ENCODE measurements at places on chromosomes 11 and 22.

GRCh38 chr11:44863231-44863630 lies 87.5 kb downstream of the TP53I11 start:
- no peak for DNase-seq

DNA sequence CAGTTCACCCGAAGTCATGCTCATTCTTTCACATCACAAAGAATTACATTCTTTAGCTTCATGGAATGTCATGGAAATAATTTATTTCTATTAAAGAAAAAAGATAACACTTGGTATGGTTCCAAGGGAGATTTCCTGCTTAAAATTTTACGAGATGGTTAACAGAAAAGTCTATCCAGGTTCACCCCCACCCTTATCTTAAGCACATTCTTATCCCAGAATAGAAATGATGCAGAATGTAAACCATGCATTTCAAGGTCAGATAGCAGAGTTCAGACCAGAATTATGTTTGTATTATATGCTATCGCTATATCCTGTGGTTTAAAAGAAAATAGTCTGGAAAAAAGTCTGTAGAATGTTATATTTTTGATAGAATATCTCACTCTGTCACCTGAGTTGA lies 58.7 kb downstream of the GAS2 start:
- DNase-seq, result no peak

- DNase-seq, result no peak
Observed at GRCh38 chr11:7520981-7521487, 7.2 kb downstream of the PPFIBP2 start.

DNA sequence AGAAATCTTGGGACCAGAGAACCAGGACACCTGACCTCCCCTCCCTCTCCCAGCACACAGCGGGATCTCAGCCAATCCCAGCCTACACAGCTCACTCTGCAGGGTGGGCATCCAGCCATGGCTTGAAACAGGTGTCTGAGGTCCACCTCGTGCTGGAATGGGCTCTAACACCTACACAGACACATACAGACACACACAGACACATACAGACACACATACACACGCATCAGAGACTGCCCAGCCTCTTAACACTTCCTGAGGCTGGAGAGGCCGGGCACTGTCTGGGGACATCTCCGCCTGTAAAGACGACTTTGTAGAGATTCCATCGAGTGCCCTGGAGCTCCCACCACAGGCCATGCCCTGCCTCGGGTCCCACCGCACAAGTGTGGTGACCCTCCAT lies 36.7 kb downstream of the CAPN1 start:
- no peak for DNase-seq

DNA sequence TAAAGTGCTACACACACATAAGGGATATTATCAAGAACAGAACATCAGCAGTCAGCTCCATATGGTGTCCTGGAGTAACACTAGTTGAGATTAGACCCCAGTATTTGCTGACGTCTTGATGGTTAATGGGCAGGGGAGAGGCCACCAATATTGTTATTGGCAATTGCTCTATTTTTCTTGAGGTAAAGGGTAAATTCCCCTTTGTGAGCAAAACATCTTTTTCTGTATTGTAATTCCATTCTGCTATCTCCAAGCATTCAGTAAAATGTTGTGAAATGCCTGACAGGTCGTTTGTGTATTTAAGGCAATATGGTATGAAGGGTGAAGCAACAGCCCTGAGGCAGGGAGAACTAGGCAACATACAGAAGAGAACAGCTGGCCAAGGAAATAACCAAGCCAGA lies 21.9 kb downstream of the PC start:
- DNase-seq, result no peak

DNA sequence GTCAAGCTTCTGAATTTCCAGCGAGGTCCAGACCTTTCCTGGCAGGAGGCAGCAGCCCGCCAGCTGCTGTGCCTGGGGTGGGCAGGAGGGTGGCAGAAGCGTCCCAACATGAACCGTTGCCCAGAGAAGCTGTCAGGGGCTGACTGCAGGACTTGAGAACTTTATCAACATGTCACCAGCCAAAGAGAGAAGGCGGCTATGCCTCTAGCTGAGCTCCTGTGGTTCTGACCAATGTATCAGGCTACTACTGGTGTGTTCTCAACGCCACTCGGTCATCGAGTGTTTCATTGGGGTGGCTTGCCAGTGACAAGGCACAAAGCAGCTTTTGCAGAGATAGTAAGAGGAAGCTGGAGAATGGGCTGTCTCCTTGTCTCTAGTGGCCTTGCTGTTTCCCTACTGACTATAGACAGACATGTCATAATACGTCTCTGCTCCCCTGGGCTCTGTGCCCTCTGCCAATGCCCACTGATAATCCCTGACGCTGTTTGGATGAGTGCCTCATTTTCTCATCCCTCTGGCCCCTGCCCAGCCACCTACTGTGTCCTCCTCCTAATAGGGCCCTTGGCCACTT lies 17.6 kb upstream of the ASCC2 start:
- DNase-seq, result no peak

- DNase-seq, result no peak
Observed at GRCh38 chr11:110766316-110766715, 54.1 kb upstream of the ARHGAP20 start.

DNA sequence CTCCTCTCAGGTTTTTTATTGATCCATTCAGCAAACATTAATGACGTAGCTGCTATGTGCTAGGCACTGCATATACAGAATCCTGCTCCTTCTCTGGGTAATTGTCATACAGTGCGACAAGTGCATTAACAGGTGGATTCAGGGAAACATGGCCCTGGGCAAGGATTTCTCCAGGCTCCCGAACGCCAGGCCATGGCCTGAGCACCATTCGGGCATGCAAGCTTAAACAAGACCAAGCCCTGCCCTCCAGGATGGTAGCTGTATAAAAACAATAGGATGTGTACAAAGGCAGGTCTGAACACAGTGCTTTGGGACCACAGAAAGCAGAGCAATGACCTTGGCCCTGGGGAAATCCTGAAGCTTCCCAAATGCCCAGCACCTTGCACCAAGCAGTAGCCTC lies 9.1 kb upstream of the SYT7 start:
- DNase-seq, result no peak

- peak; percentile 62 for DNase-seq
Observed at GRCh38 chr22:37745548-37746365, 48.9 kb downstream of the TRIOBP start.

DNA sequence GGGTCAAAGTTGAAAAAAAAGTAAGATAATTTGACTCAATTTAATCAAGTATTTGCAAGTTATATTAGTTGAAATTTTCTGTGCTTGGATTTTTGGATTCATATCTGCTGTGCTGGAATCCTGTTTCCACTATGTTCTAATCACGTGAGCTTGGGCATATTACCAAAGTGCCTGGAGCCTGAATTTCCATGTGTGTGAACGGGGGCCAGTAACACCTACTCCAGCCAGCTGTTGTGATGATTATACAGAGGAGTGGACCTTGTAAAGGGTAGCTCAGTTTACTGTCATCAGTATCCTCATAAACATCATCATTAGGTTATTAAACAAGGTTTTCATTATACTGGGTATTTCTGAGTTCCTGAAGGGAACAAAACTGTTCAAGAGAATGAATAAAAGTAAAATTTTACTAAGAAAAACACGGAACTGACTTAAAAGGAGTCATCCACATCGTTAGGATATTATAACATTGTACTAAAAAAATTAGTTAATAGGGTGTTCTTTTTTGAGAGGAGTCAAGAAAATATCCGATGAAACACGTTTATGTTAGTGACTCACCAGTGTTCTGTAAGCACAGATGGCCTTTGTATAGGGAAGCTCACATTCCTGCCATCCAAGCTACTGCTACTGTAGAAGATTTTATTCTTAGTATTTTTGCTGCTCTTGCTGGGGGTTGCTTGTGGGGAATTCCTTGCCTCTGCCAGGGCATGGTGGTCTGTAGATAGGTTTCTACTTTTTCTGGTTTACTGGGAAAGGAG lies 144.1 kb downstream of the ARHGAP42 start:
- peak; percentile 33 for DNase-seq

DNA sequence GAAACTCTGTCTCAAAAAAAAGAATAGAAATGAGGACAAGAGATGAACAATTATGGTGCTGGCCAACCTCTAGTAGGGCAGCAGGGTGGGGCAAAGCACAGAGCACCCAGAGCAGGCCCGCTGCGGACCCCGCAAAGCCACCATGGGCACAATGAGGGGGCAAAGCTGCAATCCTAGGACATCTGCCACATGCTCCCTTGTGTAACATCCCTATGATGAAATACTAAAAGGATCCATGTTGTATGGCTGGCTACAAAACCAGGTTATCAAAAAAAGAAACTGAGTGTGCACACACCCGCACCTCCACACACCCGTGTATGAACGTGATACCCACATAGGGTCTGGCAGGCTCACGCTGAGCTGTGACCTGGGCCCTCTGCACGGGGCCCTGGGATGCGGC lies 7.4 kb downstream of the ATP5MGL start:
- DNase-seq, result no peak

- no peak for DNase-seq
Observed at GRCh38 chr22:46701262-46701661, 36.8 kb downstream of the CERK start.

DNA sequence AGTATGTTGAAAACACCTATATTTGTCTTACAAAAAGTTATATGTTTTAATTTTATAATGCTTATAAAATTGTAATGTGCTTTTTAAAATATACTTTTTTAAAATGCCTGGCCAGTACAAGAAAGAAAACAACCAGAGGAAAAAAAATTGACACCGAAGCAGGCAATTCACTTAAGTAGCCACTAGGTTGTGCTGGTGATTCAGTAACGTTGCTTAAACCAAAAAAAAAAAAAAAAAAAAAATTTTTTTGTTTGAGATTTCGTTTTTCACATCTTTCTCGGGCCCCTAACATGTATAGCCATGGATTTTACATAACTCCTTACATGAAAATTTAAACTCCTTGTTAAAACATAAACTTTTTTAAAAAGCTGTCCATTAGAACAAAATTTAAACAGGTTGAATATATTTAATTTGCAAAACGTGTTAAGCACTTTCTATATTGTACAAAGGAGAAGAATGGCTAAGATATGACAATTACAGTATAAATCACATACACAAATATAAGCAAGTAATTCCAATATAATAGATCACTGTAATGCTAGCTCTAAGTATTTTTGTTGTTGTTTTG lies 9.2 kb downstream of the OR8B4 start:
- DNase-seq, result peak; percentile 11

DNA sequence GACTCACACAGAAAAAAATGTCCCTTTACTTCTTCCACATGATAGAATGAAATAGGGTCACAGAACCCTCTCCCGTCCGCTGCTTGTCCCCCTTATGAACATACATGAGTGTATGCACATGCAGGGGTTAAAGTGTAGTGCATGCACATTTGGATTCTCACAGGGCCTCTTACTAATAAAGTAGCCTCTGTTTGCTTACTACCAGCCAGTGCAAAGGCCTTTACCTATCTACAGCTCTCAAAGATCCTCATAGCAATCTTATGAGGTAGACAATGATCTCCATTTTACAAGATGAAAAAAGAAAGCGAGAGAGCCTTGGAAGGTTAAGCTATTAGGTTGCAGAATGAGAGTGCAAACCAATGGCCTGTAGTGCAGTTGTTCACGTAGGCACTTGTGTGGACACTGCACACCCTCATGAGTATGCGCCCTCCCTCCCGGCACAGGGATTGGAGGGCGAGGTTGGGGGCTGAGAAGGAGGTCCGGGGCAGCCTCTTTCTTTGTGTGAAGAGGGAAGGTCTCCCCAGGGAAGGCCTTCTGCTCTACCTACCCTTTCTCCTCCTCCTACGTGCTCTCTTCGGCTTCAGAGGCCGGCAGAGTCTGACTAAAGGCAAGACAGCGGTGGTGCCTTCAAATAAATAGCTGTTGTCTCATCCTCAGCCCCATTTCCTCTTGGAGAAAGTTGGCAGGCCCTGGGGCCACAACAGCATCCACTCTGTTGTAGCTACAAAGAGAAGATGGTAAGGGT lies 91.3 kb downstream of the CEP164 start:
- no peak for DNase-seq

GRCh38 chr22:11042116-11042515 lies 4485.9 kb upstream of the OR11H1 start:
- DNase-seq, result no peak

GRCh38 chr11:128948583-128948982 lies 5.9 kb upstream of the TP53AIP1 start:
- DNase-seq, result no peak

DNA sequence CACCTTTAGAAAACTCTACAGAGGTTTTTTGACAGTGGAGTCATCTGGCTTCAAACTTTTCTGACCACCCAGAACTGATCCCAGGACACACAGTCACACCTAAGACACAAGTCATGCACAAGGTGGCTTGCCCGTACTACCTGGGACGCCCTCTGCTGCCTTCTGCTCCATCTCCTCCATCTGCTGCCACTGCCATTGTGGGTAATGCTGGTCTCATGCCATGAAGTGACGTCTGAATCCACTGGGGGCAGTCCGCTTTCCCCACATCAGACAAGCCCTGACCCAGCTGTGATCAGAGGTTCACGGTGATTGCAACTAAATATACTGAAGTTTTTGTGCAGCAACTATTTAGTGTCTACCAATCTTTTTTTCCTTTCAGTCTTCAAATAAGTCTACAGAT lies 5.4 kb upstream of the NDUFS8 start:
- no peak for DNase-seq

DNA sequence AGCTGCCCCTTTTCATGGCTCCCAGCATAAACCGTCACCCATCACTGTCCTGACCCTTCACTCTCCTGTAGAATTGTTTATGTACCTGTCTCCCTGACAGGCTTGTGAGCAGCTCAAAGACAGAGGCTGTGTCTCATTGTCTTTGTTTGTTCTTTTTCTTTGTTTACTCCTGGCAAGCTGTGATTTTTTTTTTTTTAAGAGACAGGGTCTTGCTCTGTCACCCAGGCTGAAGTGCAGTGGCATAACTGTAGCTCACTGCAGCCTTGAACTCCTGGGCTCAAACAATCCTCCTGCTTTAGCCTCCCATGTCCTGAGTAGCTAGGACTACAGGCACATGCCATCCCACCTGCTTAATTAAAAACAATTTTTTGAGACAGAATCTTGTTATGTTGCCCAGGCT lies 9.7 kb downstream of the ARHGAP1 start:
- no peak for DNase-seq

GRCh38 chr22:50255607-50256006 lies 4.5 kb upstream of the HDAC10 start:
- DNase-seq, result no peak

- no peak for DNase-seq
Observed at GRCh38 chr11:8865304-8865703, 45.7 kb upstream of the AKIP1 start.

DNA sequence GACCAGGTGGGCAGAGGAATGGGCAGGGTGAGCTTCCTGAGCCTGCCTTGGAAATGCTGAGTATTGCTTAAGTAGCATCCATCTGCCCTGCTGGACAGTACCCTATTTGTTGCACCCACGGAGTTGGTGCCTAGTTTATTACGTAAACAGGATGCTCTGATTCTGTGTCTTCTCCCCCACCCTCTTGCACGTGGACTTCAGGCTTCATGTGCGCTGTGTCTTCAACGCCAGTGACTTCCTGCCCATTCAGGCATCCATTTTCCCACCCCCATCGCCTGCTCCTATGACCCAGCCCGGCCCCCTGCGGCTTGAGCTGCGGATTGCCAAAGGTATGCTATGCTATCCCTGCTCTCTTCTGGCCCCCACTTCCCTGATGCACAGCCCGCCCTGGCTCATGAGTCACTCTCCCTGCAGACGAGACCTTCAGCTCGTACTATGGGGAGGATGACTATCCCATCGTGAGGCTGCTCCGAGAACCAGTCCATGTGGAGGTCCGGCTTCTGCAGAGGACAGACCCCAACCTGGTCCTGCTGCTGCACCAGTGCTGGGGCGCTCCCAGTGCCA lies 5.7 kb downstream of the ZP1 start:
- peak; percentile 85 for DNase-seq

- no peak for DNase-seq
Observed at GRCh38 chr11:88059326-88059725, 115.9 kb downstream of the RAB38 start.
